Stimulated activated CD4-positive, alpha-beta T cell treated with anti-CD3 and anti-CD28 coated beads, Interleukin-12 subunit alpha, Interleukin-12 subunit beta, amount 100 ng/mL, for 48 hours (primary cell): ENCODE measurements at places on chromosomes 2 and 18.

GRCh38 chr2:181892799-181893435, 1.4 kb downstream of the ITPRID2 start:
- no peak for DNase-seq

- DNase-seq: no peak
These were observed 55.2 kb downstream of the ZEB2 start for GRCh38 chr2:144464730-144465129.

- DNase-seq: no peak
These were observed 14.9 kb downstream of the AOX1 start for GRCh38 chr2:200600549-200601225.

- no peak for DNase-seq
These were observed 15.3 kb upstream of the ARID5A start for GRCh38 chr2:96521219-96521618.

DNA sequence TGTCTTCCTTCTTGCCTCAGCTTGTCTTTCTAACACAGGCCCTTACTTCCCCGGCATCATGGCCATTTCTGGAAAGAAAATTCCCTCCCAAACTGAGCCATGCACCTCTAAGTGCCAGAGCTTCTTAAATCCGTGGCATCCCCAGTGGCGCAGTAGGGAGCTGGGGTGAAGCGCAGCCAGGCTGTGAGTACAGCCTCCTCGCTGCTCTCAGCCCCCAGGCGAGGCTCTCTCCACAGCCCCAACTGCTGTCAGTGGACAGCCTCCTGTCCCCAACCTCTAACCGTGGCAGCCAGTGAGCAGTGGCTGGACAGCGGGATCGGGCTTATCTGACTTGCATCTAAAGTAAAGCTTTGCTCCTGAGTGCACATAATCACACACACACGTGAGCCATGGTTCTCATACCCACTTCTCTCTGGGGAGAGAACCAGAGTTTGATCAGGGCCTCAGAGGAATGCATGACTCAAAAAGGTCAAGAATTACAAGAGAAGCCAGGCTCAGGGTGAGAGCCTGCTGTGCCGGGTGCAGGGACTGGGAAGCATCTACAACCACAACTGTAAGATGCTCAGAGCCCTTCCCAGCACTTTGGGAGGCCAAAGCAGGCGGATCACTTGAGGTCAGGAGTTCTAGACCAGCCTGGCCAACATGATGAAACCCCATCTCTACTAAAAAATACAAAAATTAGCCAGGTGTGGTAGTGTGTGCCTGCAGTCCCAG, 50.7 kb downstream of the SFXN5 start:
- no peak for DNase-seq

DNA sequence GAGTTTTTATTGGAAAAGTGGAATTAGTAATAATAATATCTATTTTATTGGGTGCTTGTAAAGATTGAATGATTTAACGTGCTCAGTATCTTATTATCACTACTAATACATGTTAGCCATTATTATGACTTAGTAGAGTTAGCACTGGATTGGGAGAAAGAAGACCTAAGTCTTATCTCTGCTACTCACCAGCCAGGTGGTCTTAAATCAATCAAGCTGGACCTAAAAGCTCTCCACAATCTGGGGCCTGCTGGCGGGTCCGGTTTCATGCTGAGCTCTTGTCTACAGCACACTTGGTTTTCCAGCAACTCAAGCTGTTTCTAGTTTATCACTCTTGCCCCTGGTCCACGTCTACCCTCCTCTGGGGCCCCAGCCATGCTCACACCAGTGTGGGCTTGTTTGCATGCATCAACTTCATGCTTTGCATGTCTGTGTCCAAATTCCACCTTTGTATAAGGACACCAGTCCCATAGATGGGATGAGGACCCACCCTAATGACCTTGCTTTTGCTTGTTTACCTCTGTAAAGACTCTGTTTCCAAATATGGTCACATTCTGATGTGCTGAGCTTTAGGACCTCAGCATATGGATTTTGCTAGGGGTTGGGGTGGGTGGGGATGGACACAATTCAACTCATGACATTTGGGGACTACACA, 363.1 kb downstream of the LPIN1 start:
- no peak for DNase-seq

- no peak for DNase-seq
These were observed 121.0 kb upstream of the XPO1 start for GRCh38 chr2:61658841-61659780.

DNA sequence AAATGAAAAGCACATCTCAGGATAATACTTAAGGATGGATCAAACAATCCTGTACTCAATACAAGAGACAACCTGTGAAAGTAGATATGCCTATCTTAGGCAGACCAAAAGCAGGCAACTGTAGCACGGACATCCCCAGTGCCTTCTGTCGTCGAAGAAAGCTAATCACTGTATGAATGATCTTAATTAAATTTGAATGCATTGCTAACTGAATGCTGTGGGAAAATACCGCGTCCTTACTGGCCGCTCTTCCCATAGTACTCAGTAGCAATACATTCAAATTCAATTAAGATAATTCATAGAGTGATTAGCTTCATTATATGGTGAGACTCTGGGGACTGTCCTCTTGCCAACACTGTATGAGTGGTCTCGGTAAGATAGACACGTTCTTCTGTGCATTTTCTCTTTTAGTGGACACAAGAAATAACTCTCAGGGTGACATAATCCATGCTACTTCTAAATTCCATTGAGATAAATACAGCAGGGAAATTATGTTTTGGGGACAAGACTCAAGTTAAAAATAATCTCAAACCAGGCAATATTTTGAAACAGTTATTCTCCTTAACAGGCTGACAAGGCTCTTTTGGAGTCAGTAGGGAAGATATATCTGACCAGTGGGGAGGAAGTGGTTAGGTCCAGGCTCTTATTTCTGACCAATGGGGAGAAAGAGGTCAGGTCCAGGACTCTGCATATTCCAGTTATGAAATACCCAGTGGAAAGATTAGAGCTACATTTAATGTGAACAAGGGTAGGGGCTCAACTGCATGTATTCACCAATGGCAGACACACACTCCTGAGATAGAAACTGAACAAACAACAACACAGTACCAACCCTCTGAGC, 97.3 kb downstream of the DOCK10 start:
- DNase-seq: no peak

- no peak for DNase-seq
These were observed 305.4 kb downstream of the LPIN1 start for GRCh38 chr2:12051831-12052230.

DNA sequence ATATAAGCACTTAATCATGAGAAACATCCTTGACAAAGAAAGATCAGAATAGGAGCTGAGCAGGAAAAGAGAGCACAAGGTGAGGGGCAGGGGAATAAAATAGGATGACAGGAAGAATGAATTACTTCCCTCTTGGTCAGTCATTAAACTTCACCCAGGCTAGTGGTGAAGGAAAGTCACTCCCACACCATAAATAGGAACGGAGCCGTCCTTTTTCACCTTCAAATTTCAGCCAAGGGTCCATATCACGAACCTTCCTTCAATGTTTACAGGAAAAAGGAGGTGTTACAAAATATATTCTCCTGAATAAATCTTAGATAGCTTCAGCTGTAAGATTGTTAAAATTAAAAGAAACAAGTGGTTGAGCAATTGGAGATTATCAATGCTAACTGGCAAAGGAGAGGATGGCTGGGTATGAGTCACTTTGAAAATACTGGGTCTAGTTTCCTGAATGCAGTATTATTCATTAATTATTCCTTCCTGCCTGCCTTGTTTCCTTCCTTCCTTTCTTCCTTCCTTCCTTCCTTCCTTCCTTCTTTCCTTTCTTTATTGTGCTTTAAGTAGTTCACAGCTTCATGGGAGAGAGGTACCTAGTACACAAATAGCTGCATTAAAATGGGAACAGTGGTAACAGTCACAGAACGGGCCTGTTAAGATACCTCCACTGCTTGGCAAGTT, 292.3 kb upstream of the ID2 start:
- DNase-seq: no peak

GRCh38 chr2:109346601-109347228, 217.7 kb downstream of the SH3RF3 start:
- no peak for DNase-seq

- peak; percentile 47 for DNase-seq
These were observed 15.1 kb upstream of the NMUR1 start for GRCh38 chr2:231545105-231545902.

GRCh38 chr2:84946204-84947009, 24.6 kb upstream of the KCMF1 start:
- DNase-seq: peak; percentile 68

GRCh38 chr2:83689402-83689801, 769.7 kb downstream of the SUCLG1 start:
- DNase-seq: no peak

GRCh38 chr2:101473911-101474701, 806 bp downstream of the RFX8 start:
- DNase-seq: peak; percentile 15
